ENCODE measurements at places on chromosomes 1 and 21. TPM values are rescaled to one million over a fixed set of nuclear protein-coding genes. Genes with fewer than 3 reads are reported as not detected.

GRCh38 chr1:73467731-73468130 lies 730.2 kb downstream of the LRRIQ3 start:
- DNase-seq: no peak

DNA sequence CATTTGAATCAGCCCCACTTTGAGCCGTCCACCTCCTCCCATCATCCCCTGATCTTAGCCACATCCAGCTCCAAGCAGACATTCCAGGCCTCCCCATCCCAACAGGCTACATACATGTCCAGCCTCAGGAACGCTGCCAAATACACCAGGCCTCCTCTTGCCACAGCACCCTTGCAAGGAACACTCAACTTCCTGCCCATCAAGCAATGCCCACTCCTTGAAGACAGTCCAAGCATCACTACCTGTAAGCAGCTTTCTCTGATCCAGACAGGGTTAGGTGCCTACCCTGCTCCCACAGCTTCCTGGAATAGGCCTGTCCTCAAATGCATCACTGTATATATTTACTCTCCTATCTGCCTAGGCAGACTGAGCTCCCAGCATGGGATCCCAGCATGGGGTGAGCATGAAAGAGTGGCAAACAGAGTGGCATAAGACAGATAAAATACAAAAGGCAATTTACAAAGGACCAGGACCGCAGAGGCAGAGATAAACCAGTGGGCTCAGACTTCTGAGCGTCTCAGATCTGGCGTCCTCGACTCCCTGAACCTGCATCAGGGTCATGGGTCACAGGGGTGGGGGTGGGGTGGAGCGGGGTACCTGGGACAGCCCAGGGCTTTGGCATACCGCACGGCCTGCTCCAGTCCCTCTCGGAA lies 816 bp downstream of the HYI start:
- peak; percentile 53 for DNase-seq

DNA sequence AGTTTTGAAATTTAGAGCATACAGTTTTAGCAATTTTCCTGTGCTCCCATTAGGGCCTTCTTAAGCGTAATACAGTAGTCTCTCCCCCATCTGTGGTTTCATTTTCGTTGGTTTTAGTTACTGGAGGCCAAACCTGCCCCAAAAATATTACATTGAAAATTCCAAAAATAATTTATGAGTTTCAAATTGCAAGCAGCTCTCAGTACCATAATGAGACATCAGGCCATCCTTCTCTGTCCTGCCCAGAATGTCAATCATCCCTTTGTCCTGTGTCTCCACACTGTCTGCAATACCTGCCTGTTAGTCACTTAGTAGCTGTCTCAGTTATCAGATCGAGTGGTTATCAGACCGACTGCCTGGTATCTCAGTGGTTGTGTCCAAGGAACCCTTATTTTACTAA lies 45.4 kb downstream of the ADSS2 start:
- no peak for DNase-seq

GRCh38 chr1:14538335-14538734 lies 60.1 kb upstream of the KAZN start:
- DNase-seq: no peak

DNA sequence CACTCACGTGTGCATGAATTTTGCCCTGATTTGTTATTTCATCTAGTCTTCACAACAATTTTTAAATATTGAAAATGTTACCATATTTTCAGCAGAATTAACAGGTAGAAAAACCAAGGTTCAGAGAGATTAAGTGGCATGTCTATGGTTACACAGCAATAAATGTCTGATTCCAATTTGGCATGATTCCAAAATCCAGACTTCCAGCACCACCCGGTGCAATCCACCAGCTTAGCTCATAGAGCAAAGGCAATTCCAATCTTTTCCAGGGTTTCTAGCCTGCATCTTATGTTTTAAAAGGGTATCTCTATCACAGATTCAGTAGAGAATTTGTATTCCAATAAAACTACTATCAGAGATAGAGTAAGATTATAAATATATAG lies 161.8 kb downstream of the TPR start:
- DNase-seq: no peak

DNA sequence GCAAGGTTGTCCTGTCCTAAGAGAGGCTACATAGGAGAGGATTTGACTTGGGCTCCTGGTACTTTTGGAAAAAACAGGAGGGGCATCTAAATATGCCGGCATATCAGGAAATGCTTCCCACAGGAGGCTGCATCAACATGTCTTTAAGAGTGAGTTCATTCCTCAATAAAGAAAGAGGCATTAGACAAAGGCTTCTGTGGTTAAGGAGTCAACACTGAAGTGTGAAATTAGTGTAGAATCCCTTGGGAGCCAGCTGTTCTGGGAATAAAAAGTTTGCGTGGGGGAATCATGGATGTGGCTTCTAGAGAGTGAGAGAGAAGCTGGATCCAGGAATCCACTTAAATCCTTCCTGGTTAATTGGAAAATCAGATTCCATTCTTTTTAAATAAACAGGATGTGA lies 69.5 kb downstream of the DNM3 start:
- no peak for DNase-seq

DNA sequence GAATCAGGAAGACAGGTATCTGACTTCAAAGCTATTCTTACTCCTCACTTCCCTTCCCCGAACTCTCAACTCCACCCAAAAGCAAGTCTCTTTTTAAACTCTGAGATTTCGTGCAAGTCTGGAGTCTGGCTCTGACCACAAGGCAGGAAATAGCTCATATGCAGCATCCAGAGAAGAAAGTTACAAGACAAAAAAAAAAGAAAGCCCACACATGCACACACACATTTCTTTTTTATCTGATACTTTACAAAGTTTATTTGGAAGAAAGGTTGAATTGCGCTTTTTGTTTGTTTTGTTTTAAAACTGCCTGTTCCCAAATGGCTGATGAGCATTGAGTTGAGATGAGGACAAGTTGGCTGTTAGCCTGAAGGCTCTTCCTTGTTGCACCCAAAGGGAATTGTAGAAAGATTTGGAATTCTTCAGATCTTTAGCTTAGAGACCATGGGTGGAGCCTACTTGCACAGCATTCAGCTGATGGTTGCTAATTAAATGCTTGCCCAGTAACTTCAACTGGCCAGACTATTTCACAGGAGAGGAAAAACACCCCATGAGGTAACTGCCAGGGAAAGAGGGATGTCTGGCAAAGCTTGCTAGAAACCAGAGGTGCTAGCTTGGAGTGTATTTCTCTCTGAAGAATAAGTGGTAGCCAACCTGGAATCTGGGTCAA lies 490.3 kb downstream of the TTLL7 start:
- DNase-seq: peak; percentile 29

GRCh38 chr1:220691053-220691684 lies 1.0 kb downstream of the C1orf115 start:
- DNase-seq: no peak

DNA sequence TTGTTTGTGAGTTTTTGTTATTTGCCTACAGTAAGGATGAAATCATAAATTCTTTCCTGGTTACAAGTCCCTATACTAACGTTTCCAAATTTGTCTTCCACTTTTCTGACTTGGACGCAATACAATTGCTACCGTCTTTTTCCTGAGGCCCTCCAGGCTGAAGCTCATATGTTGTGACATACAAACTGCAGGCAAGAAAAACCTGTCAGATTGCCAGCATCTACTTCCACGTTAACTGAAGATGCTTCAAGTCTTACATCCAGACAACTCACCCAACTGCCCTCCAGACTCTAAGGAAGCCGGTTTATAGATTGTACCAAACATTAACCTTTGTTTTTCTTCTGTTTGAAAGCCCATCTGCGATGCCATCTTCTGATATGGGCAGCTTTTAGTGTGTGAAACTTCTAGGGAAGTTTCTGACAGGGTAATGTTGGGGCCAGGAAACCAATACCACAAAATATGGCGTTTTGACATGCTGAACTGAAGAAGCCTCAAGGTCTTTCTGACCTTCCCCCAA lies 21.4 kb upstream of the RNF11 start:
- DNase-seq: peak; percentile 61

DNA sequence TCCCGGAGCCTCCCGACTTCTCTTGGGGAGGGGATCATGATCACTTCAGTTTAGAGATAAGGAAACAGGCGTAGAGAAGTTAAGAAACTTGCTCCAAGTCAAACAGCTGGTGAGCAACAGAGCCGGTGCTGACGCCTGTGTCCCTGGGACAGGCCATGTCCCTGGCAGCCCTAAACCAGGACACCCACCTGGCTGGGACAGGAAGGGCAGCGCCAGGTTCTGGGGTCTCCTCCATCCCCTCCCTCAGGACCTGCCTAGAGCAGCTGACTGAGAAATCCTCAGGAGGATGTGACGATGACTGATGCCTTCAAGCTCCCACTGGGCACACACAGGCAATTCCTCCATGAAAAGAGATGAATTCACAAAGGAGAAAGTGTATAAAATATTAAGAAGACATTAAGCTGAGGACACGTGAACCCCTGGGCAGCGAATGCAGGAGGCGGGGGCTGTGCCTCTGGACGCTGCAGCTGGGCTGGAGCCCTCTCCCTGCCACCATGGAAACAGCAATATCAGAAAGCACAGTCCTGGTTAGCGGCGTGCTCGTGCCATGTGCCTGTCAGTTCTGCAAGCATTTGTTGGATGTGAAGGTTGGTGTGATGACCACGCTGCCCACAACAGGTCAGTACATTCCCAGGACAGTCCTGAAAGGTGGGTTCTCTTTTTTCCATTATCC lies 40.1 kb upstream of the C1orf174 start:
- DNase-seq: no peak

DNA sequence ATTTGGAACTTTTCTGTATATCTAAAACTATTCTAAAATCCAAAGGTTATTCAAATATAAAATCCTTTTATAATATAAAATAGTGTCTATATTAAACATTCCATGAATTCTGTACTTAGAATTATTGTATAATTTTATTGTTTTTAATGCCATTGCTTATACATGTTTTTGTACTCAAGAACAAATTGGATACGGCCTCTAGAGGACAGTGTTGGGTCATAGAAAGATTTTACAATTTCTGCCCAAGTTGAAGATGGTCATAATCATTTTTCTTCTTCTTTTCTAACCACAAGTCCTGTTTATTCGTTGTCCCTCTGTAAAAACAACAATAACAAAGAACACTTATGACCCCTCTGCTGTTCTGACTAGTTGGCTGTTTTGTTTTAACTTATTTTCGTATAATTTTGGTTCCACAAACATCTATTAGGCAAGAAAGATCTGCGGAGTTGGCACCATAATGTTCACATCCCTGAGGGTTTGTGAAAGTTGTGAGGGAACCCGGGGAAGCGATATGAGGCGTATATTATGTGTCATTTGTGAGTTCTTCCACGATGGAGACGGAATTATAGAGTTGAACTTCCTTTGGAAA lies 75.7 kb upstream of the KIF26B start:
- DNase-seq: peak; percentile 43

DNA sequence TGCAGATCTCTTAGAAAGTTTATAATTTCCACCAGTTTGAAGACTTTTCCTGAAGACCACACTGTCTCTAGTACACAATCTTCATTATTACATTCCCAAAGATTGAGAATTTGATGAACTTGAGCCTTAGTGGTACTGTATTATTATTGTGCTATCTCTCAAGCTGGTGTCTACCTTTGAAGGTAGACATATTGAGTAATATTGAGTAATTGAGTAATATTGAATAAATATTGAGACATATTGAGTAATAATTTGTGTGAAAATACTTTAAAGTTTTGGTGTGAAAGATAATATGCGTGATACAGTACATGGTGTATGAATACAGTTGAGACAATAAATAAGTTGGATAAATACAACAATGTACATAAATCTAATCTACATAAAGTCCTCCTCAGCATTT lies 613.1 kb upstream of the ADGRL2 start:
- DNase-seq: no peak

- no peak for DNase-seq
Observed at GRCh38 chr1:19725606-19726005, 60.9 kb downstream of the HTR6 start.

- no peak for DNase-seq
Observed at GRCh38 chr1:3683992-3684391, 31.7 kb downstream of the TP73 start.

DNA sequence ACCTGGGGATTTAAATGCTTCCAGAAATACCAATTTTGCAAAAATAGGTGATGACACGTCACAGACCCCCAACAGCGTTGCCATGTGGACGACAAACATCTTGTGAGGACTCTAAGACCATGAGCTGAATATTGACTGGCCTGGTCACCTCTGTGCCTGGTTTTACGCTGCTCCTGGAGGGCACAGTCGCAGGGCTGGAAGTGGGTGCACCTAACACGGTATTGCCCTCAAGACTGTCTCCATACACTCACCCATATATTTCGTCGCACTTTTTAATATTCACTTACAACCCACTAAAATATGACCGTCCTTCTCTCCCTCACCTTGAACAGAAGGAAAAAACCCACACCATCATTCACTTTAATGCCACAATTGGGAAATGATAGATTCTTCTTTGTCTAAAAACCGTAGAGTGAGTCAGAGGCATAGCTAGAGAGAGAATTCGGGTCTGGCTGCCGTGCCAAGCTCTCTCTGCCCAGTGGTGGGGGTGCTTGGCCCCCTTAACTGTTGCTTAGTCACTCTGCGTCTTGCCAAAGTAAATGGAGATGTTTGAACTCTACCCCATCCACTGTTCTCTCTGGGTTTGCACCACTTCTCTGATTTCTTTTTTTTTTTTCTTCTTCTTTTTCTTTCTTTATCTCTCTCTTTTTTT lies 40.8 kb upstream of the UTS2 start:
- peak; percentile 94 for DNase-seq

- no peak for DNase-seq
Observed at GRCh38 chr1:109312978-109313775, 6.4 kb upstream of the MYBPHL start.

The RGS13 gene
- total RNA-seq: not detected

The OR2T29 gene
- total RNA-seq: not detected

The RNU1-4 gene
- total RNA-seq: 1,553 TPM

The PCBP3 gene
- 2.5 TPM for total RNA-seq

The COL6A1 gene
- total RNA-seq: 131 TPM

The CELA3A gene
- not detected for total RNA-seq

All from astrocyte (in vitro differentiated cells and primary cell).